ENCODE measurements at places on chromosomes 5 and 9. TPM values are rescaled to one million over a fixed set of nuclear protein-coding genes. Genes with fewer than 3 reads are reported as not detected.

GRCh38 chr9:126667190-126668055 lies 53.7 kb downstream of the LMX1B start:
- no peak for DNase-seq

DNA sequence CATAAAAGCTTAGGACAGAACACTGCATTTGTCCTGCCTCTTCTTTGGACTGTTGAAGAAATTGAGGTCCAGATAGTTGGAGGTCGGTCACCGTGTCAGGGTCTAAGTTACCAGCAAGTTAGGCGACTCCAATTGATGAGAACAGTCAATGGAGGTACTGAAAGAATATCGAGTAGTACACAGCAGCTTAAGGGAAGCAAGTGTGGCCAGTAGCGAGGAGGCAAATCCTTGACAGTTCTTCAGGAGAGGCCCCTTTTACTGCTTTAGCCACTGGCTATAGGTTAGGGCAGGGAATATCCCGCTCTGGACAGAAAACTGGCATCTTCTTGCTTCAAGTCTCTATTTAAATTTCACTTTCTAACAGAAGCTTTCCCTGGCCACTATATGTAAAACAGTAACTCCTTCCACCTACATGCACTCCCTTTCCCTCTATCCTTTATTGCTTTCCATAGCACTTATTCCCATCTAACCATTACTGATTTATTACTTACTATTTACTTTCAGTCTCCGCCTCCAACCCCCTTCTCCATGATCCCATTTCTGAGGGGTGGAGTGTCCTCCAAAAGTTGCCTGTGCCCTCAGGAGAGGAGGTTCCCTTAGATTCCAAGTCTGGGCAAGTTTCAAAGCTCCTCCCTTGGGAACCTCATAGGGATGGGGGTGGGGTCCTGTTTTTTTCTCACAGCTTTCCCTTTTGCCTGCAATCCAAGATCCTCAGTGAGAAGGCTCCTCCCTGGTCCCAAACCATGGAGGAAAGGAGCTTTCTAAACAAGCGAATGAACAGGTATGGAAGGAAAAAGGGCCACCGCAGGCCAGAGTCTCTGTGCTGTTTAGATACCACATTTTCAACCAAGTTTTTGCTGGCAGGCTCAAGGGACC lies 4.1 kb upstream of the PRDM6 start:
- DNase-seq: no peak

- no peak for DNase-seq
Measured at GRCh38 chr9:76529653-76530052, 70.7 kb downstream of the GCNT1 start.

DNA sequence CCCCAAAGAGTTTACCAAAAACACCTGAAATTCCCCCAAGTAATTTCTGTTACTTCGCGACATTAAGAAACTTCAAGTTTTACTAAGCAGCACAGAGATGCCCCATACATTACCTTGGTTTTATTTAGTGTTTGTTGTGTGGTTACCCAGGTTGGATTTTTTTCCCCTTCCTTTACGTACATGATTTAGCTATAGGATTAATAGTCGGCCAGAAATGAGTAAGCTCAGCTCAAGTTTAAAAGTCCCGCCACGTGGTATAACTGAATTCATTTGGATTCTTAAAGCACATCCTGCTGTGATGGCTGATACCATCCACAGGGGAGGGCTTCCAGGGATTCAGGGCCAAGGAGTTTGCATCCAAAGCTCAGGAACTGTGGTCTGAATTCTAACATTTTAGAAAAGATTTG lies 75.9 kb downstream of the DAP start:
- DNase-seq: no peak

DNA sequence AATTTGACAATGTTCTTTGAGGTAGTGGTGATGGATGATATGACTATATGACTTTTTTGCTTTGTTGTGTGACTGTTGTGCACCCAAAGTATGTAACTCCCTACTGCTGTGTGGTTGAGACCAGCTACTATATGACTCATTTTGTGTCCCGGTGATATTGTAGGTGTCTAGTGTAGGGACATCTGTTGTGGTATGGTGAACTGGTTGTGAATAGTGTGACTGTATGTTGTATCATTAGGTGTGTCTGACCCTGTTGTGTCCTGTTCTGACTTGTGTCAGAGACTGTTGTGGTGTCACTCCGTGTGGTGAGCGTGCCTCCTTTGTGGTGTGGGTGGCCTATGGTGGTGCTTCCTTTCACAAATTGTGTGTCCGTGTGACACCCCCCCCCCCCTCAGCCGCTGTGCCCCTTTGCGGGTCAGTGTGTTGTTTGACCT lies 11.2 kb upstream of the CXXC5 start:
- DNase-seq: no peak

GRCh38 chr5:72584466-72584865 lies 77.3 kb upstream of the ZNF366 start:
- DNase-seq: no peak

GRCh38 chr9:21477466-21477865 lies 4.6 kb downstream of the IFNE start:
- no peak for DNase-seq

DNA sequence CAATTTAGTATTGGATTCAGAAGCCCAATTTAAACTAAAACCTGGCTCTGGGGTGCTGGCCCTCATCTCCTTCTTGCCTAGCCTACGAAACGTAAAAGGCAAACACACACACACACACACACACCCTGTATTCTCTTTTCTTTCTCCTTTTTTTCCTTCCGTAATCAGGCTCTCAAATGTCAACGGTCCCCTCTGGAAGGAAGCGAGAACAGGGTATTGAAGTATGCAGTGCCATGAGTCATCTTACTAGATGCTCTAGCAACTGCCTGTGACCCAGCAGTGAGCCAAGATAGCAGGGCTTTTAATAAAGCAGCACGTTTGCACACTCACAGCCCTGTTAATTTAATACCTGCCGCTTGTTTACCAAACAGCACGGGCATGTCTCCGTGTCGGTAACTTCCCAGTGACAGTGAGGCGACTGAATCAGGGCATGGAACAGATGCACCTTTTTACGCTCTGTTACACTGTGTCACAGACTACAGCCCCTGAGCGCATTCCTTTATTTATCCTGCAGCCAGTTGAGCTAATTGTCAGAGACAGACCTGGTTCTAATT lies 243.8 kb downstream of the BNC2 start:
- DNase-seq: no peak

- DNase-seq: no peak
Measured at GRCh38 chr5:2603272-2603575, 148.3 kb downstream of the IRX2 start.

- DNase-seq: peak; percentile 84
Measured at GRCh38 chr9:113901221-113901688, 25.1 kb downstream of the ZNF618 start.

GRCh38 chr5:65391591-65391990 lies 90.1 kb downstream of the ADAMTS6 start:
- DNase-seq: no peak

DNA sequence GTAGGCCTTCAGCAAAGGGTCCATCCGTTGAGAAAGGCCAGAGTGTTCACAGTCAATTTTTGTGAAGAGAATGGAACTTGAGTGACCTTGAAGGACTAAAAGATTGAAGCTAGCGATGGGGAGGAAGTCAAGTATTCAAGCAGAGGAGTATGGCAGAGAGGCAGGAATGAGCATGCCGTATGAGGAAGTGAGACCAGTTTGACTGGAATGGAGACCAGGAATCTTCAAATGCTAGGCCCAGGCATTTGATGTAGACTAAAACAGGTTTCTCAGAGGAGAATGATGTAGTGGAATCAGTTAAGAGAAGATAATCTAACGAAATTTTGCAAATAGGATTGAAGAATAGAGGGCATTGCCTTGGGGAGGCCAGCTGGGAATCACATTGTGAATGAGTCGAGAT lies 90.4 kb upstream of the SEMA6A start:
- no peak for DNase-seq

- no peak for DNase-seq
Measured at GRCh38 chr9:91736311-91736710, 213.7 kb downstream of the ROR2 start.

GRCh38 chr9:137581361-137582285 lies 2.9 kb upstream of the DPH7 start:
- no peak for DNase-seq

GRCh38 chr5:68237715-68238114 lies 22.2 kb downstream of the PIK3R1 start:
- no peak for DNase-seq

- no peak for DNase-seq
Measured at GRCh38 chr5:56900395-56900794, 9.0 kb upstream of the SETD9 start.

GRCh38 chr5:174664180-174664850 lies 60.1 kb upstream of the MSX2 start:
- no peak for DNase-seq

DNA sequence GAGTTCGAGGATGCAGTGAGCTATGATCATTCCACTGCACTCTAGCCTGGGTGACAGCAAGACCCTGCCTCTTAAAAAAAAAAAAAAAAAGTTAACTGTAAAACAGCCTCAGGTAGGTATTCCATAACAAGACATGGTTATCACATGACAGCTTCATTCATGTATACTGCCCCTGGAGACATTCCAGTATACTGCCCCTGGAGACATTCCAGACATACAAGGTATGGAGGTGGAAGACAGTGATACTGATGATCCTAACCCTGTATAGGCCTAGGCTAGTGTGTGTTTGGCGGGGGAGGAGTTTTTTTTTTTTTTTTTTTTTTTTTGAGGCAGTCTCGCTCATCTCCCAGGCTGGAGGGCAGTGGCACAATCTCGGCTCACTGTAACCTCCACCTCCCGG lies 105.5 kb downstream of the RICTOR start:
- DNase-seq: no peak

- no peak for DNase-seq
Measured at GRCh38 chr5:157689942-157690689, 18.8 kb downstream of the C5orf52 start.

- no peak for DNase-seq
Measured at GRCh38 chr9:78900500-78900899, 603.6 kb downstream of the PSAT1 start.

DNA sequence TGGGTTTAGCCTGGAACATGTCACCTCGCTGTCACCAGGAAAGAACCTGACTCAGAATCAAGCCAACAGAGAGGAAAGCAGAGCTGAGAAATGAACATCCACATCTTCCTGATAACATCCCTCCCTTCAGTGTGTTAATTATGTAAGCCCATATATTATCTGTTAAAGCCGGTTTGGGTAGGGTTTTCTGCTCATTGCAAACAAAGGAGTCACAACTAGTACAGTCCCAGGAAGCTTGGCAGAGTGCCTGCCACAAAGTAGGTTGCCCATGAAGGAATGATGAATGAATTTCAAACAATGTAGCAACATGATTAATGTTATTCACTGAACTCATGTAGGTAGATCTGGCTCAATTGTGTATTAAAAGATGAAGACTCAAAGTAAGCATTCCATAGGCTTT lies 10.4 kb upstream of the PPARGC1B start:
- DNase-seq: no peak

DNA sequence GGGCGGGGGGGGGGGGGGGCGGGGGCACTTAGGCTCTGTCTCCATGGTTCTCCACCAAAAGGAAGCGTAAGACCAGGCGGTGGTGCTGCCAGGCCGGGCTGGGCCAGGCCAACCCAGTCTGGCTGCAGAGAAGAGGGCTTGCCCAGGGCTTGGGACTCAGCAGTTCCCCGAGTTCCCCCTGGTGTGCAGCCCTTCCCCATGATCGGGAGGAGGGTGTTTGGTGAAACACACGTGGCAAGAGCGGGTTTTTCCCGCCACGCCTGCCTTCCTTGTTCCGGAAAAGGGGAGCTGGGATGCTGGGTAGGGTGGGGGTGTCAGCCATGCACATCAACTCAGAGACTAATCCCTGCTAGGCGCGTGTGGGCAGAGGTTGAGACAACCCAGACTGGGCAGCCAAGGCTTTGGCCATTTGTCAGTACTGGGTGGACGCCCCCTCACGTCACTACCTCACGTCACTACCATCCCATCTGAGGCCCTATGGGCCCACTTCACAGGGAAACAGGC lies 32.9 kb downstream of the PRRX2 start:
- DNase-seq: no peak

GRCh38 chr5:56108246-56108645 lies 113.5 kb upstream of the IL6ST start:
- DNase-seq: no peak

- DNase-seq: no peak
Measured at GRCh38 chr9:37412431-37413151, 9.9 kb upstream of the GRHPR start.

GRCh38 chr9:37929441-37929895 lies 25.5 kb upstream of the SLC25A51 start:
- DNase-seq: no peak

- no peak for DNase-seq
Measured at GRCh38 chr5:53987101-53987500, 323.3 kb downstream of the ARL15 start.

DNA sequence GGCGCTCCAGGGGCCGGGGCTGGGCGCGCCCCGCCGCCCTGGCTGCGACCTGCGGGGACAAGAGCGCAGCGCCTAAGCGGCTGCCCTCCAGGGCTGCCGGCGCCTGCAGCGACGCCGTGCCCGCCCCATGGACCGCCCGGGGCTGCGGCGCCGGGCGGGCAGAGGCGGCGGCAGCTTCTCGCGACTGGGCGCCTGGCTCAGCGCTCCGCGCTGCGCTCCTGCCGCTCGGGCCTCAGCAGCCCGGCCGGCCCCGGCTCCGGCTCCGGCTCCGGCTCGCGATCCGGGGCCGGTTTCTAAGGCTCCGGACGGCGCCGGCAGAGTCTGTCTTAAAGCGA lies at the start of gene PITX1:
TSS of gene PITX1 (minus strand) at position 328 of the 335 bp plus-strand sequence. CDS start 347 bp downstream, outside the sequence.
- no peak for DNase-seq

DNA sequence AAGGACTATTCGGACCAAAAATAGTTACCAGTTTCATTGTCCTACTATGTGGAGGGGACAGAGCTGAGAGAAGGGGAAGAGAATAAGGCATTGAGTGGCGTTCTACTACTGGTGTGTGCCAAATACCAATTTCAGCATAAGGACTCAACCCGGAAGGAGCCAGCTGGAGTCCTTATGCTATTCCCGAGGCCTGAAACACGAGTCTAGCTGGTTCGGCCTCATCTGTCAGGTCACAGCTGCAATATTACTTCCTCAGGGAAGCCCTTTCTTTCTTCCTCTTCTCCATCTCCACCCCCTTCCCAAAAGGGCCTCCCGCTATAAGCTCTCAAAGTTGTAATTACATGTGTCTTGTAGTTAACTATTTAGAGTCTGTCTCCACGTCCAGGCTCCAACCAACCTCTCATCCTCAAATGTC lies 20.5 kb upstream of the FER start:
- DNase-seq: peak; percentile 21

Gene AGXT2
- polyA plus RNA-seq: not detected

Gene SHOC1
- 0.05 TPM for polyA plus RNA-seq

Gene CYSRT1
- polyA plus RNA-seq: 3.4 TPM

Gene ADAM19
- polyA plus RNA-seq: 15.8 TPM

Gene RAI14
- polyA plus RNA-seq: 17.9 TPM

Gene NFIL3
- polyA plus RNA-seq: 21.4 TPM

Gene IFNK
- not detected for polyA plus RNA-seq

Gene RGS7BP
- 4.3 TPM for polyA plus RNA-seq

Gene ANXA1
- 85.7 TPM for polyA plus RNA-seq

Gene ZNF608
- polyA plus RNA-seq: 81.7 TPM

All from spinal cord (tissue), 10 donors.